ENCODE measurements at places on chromosomes 6 and 20.

DNA sequence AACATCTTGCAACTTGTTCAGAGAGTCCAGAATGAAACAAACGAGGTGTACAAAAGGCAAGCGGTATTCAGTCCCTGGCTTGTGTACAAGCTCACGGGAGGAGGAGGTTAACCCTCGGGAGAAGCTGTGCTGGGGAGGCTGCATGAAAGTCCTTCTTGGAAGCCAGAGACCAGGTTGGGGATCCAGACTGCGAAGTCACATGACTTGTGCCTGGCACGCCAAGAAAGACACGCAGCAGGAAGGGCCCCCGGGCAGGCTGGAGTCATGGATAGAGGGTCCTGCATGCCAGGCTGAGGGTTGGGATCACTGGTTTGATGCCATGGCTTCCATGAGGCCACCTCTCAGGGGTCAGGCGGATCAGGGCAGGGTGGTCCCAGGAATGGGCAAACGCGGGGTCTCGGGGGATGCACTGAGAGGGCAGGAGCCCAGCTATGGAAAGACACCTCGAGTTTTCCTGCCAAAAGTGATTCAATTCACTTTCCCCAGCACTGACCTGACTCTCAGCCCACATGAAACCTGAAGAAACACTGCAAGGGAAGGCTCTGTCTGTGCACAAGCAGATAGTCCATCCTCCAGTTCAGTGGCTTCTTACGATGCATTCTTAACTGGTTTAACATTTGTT lies 79.4 kb downstream of the DLL1 start:
- DNase-seq, result no peak

GRCh38 chr6:130029163-130029562 lies 10.8 kb downstream of the L3MBTL3 start:
- no peak for DNase-seq

DNA sequence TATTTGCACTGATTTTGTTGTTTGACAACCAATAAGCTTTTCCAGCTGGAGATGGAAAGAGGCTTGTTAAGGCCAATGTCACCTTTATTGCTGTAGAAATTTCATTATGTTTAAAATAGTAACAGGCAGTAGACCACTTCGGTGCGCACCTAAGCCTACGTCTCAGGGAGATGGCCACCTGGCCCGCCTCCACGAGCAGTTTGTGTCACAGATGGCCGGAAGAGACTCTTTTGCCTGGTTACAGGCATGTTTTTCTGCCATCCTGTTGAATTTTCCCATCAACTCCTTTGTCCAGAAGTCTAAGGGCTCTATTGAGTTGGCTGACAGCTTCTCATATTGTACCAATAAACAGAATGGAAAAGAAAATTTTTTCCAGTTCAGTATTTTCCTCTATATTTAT lies 51.0 kb downstream of the SLC9A8 start:
- DNase-seq, result no peak

DNA sequence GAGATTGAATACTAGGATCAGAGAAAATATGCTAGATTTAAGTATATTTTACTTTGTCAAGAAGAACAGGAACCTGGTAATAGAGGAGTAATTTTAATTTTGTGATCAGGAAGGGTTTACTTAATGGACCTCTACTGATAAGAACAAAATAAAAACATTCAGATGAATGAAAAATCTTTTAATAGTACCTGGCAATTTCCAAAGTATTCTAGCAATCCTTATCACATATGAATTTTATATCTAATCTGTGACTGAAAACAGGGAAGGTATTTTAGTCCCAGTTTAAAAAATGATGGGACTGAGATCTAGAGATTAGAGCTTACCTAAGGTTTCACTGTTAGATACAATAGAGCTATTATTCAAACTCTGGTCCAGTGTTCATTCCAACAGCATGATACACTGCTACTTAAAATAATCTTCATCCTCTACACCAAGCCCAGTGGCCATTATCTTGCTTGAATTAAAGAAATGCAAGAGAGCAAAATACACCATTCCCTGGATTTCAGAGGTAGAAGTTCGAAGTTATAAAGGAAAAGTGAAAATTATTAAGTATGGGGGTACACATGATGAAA lies 13.5 kb downstream of the SLC17A5 start:
- DNase-seq, result no peak

DNA sequence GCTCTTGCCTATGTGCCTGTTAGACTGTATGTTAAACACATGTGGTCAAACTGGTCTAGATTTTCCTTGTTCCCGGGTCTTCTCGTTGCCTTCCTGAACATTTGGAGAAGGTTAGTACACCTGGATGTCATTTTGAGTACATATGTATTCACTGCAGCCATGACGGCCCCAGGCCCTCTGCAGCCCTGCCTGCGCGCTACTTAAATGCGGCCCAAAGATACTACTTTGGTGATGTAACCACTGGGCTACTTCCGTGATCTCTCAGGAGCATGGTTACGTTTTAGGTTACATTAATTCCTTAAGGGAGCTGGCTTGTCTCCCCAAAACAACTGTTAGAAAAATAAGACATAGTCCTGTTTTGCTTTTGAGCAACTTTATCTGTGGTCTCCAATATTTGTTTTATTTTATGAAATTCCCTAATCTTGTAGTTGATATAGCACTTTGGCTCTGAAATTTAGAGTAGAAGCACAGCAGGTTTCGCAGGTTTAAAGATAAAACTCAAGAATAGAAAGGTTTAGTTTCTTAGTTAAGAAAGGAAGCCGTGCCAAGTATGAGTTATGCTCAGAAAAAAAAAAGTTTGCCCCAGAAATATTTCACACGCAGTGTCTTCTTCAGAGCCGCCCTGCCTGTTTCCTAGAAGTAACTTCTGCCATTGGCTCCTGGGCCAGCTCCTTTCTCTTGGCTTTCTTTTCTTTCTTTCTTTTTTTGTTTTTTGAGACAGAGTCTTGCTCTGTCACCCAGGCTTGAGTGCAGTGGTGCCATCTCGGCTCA lies 38.1 kb downstream of the TIAM2 start:
- no peak for DNase-seq

- no peak for DNase-seq
Observed at GRCh38 chr6:75449630-75450206, 43.9 kb downstream of the FILIP1 start.

- peak; percentile 25 for DNase-seq
Observed at GRCh38 chr6:156779206-156780094, 2.3 kb downstream of the ARID1B start.

DNA sequence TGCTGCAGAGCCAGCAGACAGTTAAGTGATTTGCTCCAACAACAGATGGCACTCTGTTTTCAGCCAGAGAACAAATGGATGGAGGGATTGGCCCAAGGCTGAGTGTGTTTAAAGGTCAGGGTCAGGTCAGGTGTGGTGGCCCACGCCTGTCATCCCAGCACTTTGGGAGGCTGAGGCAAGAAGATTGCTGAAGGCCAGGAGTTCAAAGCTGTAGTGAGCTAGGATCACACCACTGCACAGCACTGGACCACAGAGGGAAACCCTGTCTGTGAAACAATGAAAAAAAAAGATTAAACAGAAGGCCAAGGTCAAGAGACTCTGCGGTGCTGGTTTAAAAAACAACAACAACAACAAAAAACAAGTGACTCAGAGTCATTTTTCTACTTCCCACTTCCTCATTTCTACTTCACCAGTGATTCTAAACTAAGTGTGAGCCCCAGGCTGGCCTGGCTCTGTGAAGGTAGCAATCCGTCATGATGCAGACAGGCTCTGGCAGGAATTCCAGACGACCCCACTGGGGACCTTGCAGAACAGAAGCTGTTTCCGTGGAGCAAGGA lies 42.5 kb upstream of the ARMC2 start:
- no peak for DNase-seq

- DNase-seq, result no peak
Observed at GRCh38 chr6:56758120-56758519, 115.4 kb upstream of the DST start.

GRCh38 chr6:90025523-90026061 lies 131.3 kb downstream of the GJA10 start:
- no peak for DNase-seq

DNA sequence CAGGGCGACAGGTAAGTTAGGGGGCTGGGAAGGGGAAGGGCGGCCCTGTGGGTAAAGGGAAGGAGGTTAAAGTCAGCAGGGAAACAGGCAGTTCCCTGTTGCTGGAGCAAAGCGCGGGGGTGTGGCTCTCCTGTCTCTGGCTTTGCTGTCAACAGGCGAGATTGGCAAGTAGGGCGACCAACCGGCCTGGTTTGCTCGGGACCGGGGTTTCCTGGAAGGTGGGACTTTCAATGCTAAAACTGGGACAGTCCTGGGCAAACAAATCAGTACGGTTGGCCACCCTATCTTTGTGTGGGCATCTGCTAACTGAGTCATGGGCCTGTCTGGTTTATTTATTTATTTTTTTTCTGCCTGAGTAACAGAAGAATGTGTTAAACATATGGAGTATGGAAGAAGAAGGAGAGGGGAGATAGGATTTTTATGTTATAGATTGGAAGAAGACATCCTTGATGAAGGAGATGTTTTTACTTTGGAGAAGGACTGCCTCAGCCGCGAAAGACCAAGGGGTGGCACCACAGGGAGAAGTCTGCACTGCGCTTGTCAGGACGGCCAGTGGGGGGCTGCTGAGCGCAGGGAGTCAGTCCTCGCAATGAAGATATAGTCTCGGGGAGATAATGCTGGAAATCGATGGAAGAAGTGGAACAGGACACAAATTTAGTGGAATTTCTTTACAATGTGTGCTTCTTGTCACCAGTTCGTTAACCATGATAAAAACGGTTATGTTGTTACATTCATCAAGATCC lies 43.4 kb upstream of the ESR1 start:
- DNase-seq, result no peak

Measured in activated CD4-positive, CD25-positive, alpha-beta regulatory T cell (primary cell).